ENCODE measurements at places on chromosomes 4 and X. TPM values are rescaled to one million over a fixed set of nuclear protein-coding genes. Genes with fewer than 3 reads are reported as not detected.

The TRAM1L1 gene
- polyA plus RNA-seq, result 7.2 TPM

The FAM47B gene
- not detected for polyA plus RNA-seq

The RAPGEF2 gene
- polyA plus RNA-seq, result 6.9 TPM

The PCSK1N gene
- 331 TPM for polyA plus RNA-seq

The TMPRSS11B gene
- polyA plus RNA-seq, result not detected
